ENCODE measurements at places on chromosomes 2 and 18. TPM values are rescaled to one million over a fixed set of nuclear protein-coding genes. Genes with fewer than 3 reads are reported as not detected.
A peak's percentile ranks its signal among the peaks of the same experiment; 100 is the strongest.

ANKRD30B gene
- total RNA-seq: not detected

SERPINB10 gene
- 0.64 TPM for total RNA-seq

ZNF804A gene
- 0.52 TPM for total RNA-seq

DSG3 gene
- not detected for total RNA-seq

BOLL gene
- not detected for total RNA-seq

SPATS2L gene
- 96.8 TPM for total RNA-seq

NHEJ1 gene
- 21.1 TPM for total RNA-seq

TNS1 gene
- total RNA-seq: 377 TPM

SALL3 gene
- total RNA-seq: not detected

GAREM1 gene
- total RNA-seq: 13.7 TPM

CPSF3 gene
- total RNA-seq: 23.7 TPM

DNA sequence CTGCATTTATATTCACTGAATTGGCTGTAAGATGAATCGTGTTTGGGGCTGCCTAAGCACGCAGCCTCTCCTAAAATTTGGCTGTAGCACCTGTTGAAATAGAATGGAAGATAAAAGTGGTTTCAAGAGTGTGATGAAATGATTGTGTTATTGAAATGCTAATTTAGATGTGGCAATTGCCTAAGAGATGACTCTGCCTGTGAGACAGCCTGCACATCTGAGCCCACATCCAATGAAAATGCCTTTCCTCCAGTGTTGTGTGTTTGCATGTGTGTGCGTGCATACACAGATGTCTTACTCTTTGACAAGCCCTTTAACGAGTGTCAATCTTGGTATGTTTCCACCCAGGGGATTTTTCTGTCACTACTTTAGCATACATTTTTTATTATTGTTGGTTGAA, 346.9 kb downstream of the MEIS1 start:
- DNase-seq: no peak

DNA sequence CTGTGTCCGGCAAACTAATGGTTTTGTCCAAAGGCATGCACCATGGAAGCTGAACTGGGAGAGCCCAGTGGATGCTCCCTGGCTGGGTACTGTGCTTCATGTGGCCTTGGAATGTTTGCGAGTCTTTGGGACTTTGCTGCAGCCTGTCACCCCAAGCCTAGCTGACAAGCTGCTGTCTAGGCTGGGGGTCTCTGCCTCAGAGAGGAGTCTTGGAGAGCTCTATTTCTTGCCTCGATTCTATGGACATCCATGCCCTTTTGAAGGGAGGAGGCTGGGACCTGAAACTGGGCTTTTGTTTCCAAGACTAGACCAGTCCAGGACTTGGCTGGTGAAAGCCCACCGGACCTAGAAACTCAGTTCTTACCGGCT, 1.7 kb downstream of the MARS2 start:
- no peak for DNase-seq

DNA sequence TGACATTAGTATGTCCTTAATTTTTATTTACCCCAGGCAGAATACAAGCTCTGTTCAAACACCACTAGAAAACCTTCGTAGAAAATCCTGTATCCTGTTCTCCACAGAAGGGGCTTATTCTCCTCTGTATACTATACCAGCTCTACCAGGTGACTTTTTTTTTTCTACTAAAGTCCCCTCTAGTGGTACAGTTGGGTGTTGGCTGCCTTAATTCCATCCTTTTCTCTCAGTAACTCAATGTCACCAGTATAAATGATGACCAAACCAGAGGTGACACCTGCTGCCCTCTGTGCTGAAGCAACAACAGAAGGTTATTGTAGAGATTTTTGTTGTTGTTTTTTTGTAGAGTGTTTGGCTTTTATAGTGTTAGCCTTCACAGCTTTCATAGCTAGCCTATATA, 1322.0 kb downstream of the LRP1B start:
- no peak for DNase-seq

DNA sequence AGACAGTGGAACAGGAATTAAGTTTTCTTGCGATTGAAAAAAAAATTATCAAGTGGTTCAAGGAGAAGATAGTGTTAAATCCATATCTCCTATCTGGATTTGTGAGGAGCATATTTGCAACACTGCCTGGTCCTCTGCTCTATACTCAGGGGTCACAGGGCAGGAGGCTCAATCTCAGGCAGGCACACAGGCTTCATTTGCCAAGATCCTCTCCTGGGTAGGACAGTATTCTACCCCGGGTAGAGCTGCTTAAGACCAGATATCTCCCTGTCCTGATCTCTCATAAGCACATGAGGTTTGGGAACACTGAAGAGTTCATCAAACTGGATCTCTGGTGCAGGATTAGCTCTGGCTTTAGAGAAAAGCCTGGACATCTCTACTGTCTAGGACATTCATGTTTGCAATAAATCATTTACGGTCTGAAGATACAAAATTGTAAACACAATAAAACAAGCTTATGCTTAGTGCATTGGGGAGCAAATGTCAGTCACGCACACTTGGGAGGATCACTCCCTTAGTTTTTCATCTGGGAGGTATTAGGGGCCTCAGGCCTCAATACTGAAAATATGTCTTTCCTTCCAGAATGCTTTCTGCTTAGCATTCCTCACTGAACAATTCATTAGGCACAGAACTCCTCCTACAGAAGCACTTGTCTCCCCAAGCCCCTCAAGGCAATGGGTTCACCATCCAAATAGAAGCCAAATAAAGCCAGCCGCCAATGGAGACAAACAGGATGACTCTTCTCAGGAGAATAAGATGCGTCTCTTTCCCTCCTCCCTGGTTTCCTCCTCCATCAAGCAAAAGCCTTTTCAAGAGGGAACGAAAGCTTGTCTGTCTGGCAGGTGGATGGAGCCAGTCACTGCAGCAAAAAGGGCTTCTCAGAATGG, 34.1 kb upstream of the LCLAT1 start:
- DNase-seq: no peak

DNA sequence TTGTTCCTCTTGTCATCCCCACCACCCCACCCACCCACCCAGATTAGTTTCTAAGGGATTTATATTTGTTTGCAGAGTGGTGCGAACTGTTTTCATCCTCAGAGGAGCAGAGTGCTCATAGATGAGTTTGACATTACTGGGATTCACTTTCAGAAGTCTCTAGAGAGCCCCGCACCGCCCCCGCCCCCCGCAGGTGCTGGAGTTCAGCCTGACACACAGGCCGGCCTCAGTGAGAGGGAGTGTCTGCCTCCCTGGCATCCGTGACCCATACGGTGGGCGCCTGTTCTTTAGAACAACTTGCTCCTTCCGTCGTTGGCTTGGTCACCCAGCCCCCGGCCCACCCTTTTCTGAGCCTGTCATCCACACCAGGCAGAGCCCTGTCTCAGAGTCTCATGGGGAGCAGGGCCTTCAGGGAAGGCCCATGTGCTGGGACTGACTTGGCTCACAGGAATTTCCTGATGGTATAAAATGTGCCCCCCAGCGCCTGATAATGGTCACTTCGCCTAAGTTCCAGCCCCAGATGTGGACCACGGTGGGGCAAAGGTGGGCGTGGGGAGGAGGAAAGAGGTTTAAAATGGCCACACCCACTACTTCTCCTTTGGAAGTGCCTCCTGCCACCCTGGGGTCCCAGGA, 44.3 kb downstream of the HPCAL1 start:
- DNase-seq: no peak

- DNase-seq: no peak
Measured at GRCh38 chr2:64400733-64401528, 53.0 kb upstream of the LGALSL start.

GRCh38 chr2:187646556-187646955, 92.3 kb upstream of the TFPI start:
- no peak for DNase-seq

DNA sequence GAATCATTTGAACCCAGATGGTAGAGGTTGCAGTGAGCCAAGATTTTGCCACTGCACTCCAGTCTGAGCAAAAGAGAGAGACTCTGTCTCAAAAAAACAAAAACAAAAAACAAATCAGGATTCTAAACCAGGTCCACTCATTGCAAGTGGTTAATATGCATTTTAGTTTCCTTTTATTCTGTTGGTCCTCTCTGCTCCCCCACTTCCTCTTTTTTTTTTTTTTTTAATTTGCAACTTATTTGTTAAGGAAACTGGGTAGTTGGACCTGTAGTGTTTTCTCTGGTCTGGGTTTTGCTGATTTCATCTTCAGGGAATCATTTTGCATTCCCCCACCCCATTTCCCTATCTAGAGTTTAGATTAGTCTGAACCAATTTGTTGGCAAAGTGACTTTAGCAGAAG, 14.0 kb downstream of the FER1L5 start:
- no peak for DNase-seq

GRCh38 chr2:3634596-3635121, 23.3 kb upstream of the ALLC start:
- DNase-seq: no peak

GRCh38 chr2:89848763-89849368, 1157.4 kb downstream of the RPIA start:
- DNase-seq: no peak

GRCh38 chr2:128643221-128644065, 324.8 kb upstream of the HS6ST1 start:
- no peak for DNase-seq

- no peak for DNase-seq
Measured at GRCh38 chr2:126723281-126723815, 67.4 kb downstream of the GYPC start.

- DNase-seq: no peak
Measured at GRCh38 chr2:144674071-144674470, 154.2 kb upstream of the ZEB2 start.

DNA sequence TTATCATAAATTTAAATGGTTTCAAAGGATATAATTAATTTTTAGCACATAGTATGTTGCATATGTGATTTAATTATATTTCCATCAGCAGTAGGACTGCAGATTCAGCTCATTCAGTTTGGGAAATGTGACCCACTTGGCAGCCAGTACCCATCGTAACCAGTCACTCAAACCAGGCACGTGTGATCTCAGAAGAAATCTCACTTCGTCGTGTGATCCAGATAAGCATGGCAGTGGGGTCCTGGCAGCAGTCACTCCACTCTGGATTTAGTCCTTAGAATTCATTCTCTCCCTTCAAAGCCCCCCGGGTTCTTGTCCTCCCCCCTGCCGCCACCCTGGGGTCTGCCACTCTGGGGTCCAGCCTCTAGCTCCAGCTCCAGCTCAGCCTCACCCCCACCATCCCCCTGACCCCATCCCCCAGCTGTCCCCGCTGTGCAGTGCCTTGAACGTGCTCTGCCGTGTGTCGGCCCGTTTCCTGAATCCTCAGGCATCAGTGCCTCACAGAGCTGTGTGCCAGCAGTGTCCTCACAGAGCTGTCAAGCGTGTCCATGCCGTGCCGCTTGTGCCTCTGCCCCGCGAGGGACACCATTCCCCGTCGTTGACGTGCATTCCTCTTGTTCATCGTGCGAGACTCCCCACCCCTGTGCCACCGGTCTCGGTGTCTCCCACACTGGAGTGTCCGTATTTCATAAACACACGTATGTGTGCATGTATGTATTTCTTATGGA, 34.8 kb downstream of the TRAPPC12 start:
- DNase-seq: no peak

DNA sequence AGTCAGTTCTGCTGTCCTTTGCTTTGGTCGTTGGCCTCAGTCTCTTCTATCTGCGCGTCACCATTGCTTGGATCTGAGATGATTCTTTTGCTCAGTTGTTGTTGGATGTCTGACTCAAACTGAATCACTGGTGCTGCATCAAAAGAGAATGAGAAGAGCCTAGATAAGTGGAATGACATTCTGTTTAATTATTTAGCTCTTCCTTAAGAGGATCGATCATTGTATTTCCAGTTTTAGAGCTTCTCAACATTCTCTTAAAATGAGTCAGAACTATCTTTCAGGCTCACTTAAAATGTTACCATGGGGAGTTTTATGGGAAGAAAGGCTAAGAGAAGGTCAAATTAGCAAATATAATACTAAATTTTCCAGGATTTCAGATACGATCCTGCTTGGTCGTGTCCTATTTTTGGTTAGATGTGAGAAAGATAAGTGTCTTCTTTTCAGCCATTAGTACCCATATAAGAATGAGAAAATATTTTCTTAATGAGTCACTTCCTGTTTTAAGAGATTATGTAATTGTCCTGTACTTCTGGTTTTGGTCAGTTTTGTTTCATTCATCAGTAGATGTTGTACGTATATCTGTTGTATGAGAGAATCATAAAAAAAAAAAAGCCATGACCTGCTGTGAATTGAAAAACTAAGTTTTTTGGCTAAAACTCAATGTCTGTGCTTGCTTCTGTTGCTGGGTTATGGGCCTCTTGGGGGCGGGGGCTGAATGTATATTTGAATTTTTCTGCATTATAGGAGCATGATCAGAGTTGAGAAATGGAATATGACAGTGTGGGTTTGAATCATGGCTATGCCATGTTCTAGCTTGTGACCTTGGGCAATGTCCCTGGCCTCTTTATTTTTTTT, 31.6 kb upstream of the CASP10 start:
- DNase-seq: peak; percentile 24

- DNase-seq: no peak
Measured at GRCh38 chr2:139201516-139201915, 421.3 kb upstream of the NXPH2 start.

- no peak for DNase-seq
Measured at GRCh38 chr2:235643680-235644511, 150.1 kb downstream of the AGAP1 start.

GRCh38 chr18:79521416-79522205, 125.9 kb downstream of the NFATC1 start:
- no peak for DNase-seq

DNA sequence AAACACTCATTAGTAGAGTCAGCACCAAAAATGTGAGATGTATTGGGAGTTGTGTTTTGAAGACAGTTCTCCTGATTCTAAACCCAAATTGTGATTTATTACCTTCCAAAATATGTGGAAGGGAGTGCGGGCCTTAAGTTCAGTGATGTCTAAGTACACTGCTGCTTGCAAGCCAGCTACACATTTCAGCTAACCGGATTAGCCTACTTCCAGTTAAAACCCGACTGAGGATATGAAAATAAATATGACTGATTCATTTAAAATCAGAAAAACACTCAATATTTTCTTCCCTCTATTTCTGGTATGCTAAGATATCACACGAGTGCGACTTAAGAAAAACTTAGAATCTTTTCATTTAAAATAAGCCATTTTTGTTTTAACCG, 907 bp downstream of the FHL2 start:
- DNase-seq: no peak

- DNase-seq: peak; percentile 26
Measured at GRCh38 chr2:121736140-121736461, 574 bp downstream of the NIFK start.

GRCh38 chr2:12804091-12804856, 87.5 kb downstream of the TRIB2 start:
- DNase-seq: no peak

DNA sequence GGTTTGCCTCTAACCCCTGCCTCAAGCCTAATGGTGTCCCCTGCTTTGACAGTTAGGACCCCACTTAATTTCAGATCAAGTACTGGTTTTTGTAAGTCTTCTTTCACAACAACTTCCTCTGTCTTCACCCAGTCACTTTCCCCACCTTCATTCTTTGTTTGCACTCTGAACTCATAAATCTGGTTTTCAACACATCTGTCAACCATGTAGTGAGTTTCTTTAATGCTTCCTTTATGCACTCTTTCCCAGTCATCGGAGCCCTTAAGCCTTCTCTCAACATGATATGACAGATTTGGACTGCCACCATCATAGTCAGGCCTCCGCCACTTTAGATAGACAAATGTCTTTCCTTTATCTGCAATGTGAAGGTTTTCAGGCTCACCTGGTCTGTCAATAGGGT, 109.1 kb downstream of the PLEKHA3 start:
- DNase-seq: no peak

- no peak for DNase-seq
Measured at GRCh38 chr2:29495536-29496060, 380.4 kb downstream of the CLIP4 start.

- no peak for DNase-seq
Measured at GRCh38 chr2:185147361-185147760, 549.0 kb downstream of the ZNF804A start.

Data from lung (tissue), 17 donors.